ENCODE measurements at places on chromosomes 12 and 14.
A peak's percentile ranks its signal among the peaks of the same experiment; 100 is the strongest.

DNA sequence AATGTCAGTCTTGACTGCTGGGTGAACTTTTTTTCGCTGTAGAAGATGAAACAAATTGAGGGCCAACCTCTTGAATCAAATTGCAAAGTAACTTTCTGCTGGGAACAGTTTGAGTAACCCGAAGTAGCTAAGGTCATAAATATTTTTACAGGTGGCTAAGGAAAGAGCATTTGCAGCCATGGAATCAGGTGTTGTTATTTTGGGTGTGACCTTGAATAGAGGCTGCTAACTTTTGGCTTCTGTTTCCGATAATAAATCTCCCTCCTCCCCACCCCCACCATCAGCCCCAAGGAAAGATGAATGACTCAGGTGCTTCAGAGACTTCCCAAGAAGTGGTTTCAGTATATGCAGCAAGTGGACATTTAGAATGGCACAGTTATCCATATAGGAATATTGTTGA is 571.7 kb downstream of the DIO2 start:
- no peak for DNase-seq

DNA sequence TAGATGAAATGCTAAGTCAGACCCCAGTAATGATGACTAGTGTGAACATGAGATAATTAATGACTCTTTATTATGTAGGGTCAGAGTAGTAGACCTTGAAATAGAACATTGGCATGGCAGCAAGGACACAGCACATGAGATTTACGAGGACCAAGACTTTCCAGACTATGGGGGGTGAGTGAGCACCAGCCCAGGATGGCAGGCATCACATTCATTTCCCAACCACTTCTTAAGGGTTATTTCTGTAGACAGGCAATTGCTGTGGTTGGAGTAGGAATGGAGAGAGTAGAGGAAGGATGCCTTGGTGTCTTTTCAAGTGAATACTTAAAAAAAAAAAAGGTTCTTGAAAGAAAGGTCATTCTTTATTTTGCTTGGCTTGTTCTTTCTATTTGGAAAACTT is 189.4 kb upstream of the DYRK2 start:
- DNase-seq, result no peak

DNA sequence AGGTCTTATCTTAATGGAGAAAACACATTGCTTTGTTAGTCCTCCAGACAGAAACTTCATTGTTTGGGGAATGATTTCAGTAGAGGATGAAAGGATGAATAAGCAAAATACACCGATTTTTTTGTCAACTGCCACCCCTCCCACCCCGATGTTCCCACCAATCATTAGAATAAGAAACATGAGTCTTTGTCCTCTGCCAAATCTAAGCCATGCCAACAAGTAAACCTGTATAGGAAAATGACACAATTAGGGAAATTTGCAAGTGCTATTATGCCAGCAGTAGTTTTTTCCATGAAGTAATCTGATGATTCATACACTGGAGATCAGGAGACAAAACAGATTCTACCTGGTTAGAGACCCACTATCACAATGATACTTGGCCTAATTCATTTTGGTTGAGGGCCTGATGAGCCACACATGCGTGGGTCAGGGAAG is 35.9 kb downstream of the FLRT2 start:
- DNase-seq, result no peak

DNA sequence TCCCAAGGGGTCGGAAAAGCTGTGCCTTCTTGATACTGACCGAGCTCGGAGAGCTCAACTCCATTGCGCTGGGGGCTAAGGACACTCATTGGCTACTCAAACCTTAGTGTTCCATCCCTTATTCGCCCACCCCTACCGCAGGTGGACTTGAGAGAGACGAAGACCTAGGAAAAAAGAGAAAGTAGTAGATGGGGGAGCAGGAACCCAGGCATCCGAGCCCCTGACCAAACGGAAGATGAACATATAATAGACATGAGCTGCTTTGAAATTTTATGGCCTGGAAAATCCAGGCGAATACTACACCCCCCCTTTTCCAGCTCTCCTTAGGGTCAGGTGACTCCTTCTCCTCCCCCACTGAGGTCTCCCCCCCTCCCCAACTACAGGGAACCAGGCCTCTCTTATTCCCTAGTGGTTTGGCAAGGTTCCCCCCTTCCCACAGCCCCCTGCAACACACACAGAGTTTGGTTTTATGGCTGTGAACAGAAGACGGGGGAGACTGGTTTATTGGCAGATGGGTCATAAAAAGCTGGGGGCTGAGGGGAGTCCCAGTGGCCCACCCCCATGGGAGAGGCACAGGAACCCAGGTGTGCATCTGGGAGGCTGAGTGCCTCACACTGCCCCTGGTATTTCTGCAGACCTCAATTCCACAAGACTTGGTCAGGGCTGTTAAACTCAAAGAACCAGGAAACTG is 1.6 kb downstream of the GDF11 start:
- no peak for DNase-seq

- no peak for DNase-seq
These were observed 182.2 kb upstream of the USP15 start for GRCh38 chr12:62078020-62078419.

DNA sequence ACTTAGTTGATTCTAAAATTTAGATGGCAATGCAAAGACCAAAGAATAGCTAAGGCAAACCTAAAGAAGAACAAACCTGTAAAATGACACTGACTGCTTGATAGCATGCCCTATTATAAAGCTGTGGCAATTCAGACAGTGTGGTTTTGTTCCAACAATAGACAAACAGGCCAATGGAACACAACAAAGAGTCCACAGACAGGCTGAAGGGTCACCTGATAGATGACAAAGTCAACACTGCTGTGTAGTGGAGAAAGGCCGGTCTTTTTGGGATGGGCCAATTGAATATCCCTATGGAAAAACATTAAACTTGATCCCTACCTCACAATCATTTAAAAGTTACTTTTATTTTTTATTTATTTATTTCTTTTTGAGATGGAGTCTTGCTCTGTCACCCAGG is 33.8 kb upstream of the SLC25A3 start:
- no peak for DNase-seq

GRCh38 chr14:55936691-55937090 is 181.5 kb upstream of the PELI2 start:
- no peak for DNase-seq

- no peak for DNase-seq
These were observed 21.0 kb downstream of the TMTC1 start for GRCh38 chr12:29762637-29763300.

DNA sequence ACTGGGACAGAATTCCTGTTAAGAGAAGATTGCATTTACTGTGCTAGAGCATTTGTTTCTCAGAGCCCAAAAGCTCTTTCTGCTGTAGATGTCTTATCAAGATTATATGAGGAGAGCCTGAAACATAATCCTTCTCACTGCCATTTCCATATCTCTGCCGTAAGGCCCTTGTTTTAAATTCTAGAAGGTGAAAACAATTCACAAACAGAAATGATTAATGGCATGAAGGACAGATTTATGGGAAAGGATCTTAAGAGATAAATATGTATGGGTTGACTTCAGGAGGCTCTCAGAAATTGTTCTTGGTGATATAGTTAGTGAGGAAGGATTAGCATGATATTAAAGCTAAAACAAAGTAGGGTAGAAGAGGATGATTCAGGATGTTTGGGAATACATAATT is 40.8 kb upstream of the PRICKLE1 start:
- DNase-seq, result no peak

- no peak for DNase-seq
These were observed 75.2 kb upstream of the DNM1L start for GRCh38 chr12:32603858-32604257.

DNA sequence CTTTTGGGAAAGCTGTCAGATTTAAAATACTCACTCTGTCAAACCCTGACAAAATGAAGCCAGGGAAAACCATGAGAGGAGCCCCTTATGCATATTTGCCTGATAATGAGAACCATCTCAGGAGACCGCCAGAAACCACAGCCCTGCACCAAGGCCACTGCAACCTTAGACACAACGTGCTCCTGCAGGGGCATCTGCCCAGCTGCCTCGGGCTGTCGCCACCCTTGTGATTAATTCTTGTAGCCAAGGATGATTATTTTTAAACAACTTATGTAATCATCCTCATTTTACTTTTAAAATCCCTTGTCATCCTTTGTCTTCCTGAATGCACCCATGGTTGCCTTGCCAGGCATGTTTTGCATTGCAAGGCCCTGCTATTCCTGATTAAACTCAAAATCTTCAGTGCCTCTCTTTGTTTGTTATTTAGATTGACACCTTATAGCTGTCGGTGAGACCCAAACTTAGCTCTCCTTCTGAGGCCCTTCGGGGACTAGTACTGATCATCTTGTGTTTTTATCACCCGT is 766.4 kb upstream of the TMEM132C start:
- no peak for DNase-seq

GRCh38 chr12:125525879-125526278 is 460.6 kb downstream of the AACS start:
- DNase-seq, result no peak

- peak; percentile 25 for DNase-seq
These were observed 20.5 kb upstream of the FAM181A start for GRCh38 chr14:93906341-93907329.

- DNase-seq, result no peak
These were observed 850 bp upstream of the ZNF385A start for GRCh38 chr12:54385251-54385914.

DNA sequence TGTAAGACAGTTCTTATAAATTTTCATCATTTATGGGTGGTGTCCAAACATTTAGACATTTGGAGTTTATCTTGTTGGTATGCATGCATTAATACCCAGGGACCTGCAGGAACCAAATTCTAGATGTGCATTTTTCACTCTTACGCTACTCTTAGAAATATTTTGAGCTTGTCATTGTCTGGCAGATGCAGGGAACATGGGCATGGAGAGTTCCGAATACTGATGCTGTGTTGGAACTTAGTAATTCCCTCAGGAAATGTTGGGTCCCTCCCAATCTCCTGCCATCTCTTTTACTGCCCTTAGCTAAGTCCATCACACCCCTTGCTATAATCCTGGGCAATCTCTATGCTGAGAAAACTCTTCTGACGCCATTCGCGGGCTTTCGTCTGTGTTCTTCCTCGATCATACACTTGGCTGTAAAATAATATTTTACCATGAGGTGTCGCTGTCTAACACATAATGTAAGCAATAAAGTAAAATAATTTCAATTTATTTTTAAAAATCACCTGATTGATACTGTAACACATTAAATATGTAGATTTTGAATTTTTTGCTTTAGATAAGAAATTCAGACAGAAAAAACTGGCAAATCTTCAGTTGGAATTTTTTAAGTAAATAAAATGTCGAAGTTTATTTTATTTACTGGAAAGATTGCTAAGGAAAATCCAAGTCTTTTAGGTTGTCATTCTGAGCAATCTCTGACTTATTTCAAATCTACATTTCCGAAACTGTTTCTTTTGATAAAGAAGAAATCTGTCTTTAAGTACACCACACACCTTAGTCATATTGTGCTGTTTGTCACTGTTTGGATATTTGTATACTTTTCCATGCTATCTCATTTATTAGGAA is 304.1 kb upstream of the SSTR1 start:
- DNase-seq, result no peak

DNA sequence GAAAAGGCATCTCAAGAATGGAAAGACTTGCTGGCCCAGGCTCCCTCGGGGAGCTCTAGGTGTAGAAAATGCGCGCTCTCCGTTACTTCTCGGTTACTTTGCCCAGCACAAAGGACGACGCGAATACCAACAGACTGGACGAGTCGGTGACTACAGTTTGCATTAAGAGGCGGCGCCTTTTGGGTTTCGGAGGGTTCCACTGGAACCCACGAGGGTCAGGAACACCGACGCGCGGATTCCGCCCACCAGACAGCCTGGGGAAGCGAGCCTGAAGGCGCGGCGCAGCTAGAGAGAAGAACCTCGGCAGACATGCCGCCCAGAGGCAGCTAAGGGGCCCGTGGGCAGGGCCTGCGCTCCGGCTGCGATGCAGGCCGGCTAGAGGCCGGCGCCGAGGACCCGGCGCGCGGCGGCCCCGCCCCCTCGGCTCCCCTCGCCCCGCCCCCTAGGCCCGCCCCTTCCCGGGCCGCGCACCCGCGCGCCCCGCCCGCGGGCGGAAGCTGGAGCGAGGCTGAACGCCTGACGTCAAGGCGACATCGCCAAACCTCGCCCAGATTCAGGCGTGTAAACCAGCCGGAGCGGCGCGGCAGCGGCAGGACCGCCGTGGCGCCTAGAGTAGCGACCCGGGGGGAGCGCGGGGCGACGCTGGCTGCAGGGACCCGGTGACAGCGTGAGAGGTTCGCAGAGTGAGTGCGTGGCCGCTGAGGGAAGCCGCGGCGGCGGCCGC is at the start of gene RAP1B:
Gene RAP1B, plus strand, starts transcription at position 530 of the 724 bp plus-strand sequence. CDS start 37,826 bp downstream, outside the sequence.
- peak; percentile 85 for DNase-seq

GRCh38 chr12:89424846-89425245 is 72.5 kb upstream of the DUSP6 start:
- no peak for DNase-seq

DNA sequence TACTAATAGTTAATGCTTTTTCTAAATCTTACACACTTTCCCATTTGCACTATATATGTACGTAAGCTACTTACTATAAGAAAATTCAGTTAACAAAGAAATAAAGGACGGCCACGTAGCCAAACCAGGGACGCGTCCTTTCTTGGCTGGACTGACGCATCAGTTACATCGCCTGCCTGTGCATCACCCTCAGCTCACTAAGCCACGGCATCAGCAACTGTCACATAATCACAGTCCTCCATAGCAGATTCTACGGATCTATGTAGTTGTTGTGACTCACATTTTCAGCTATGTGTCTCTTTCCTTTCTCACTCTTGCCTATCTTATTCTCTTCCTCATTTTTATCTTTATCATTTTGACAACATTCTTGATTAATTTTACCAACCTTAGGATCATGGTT is 38.1 kb upstream of the C12orf50 start:
- DNase-seq, result no peak

GRCh38 chr14:54475911-54476310 is 12.9 kb downstream of the GMFB start:
- no peak for DNase-seq

GRCh38 chr14:105065280-105066228 is at the start of gene GPR132:
TSS of gene GPR132 (minus strand) at chr14:105065430. CDS start at chr14:105055420, 10,010 bp downstream.
- DNase-seq, result peak; percentile 84

GRCh38 chr12:40063414-40063813 is 42.5 kb downstream of the SLC2A13 start:
- no peak for DNase-seq

- no peak for DNase-seq
These were observed 54.3 kb upstream of the PYGL start for GRCh38 chr14:50998612-50999011.

DNA sequence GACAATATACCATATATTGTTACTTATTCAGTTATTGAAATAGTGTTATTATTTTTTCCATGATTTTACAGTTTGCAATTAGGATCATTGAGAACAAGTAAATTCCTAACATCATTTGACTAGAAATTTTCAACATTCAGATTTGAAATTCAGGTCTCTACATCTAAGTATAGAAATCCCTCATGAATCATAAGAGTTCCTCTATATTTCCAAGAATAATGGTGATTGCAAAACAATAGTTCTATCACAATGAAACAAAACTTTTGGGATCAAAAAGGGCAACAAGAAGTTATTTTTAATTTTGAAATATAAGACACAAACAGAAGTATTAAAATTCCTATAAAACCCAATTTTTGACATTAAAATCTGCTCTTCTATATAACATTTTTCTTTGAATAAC is 10.8 kb downstream of the CLEC1A start:
- no peak for DNase-seq

- no peak for DNase-seq
These were observed 1054.7 kb downstream of the GALC start for GRCh38 chr14:86938320-86938719.

All from activated CD4-positive, CD25-positive, alpha-beta regulatory T cell treated with anti-CD3 and anti-CD28 coated beads, Interleukin-2, amount 50 U/mL, for 16 hours (primary cell).